ENCODE measurements at places on chromosomes 5 and 9. TPM values are rescaled to one million over a fixed set of nuclear protein-coding genes. Genes with fewer than 3 reads are reported as not detected.

Gene GMCL2
- total RNA-seq = not detected

- no peak for DNase-seq
Observed at GRCh38 chr5:146607659-146608332, 91.8 kb upstream of the GPR151 start.

DNA sequence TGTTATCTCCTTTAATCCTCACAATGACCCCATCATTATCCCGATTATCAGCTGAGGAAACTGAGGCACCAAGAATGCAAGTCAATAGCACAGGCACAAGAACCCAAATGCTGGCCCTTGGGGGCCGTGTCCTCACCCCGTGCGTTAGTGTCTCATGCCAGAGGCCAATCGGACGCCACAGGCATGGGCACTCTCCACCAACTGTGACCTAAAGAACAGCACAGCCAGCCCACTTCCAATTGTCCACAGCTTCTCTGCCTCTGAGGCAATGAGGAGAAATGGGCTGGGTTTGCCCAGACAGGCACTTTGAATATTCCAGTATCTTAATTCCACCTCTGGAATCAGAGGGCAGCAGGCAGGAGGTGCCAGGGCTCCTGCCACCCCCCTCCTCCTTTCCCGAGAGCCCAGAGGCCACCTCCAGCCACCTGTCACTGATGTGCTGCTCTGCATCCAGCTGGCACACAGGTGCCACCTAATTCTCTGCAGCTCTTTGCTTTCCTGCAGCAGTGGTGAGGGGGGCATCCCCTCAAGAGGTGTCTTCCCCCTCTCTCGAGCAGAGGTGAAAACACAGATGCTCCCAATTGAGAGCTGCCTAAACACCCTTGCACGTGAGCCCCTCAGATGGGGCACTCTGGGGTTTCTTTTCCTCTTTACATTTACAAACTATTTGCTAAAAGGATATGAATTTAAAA, 107.5 kb downstream of the ROR2 start:
- no peak for DNase-seq

Gene ADGRD2
- total RNA-seq = not detected

Gene MYORG
- total RNA-seq = 1.6 TPM

Gene PCDHGC5
- total RNA-seq = not detected

DNA sequence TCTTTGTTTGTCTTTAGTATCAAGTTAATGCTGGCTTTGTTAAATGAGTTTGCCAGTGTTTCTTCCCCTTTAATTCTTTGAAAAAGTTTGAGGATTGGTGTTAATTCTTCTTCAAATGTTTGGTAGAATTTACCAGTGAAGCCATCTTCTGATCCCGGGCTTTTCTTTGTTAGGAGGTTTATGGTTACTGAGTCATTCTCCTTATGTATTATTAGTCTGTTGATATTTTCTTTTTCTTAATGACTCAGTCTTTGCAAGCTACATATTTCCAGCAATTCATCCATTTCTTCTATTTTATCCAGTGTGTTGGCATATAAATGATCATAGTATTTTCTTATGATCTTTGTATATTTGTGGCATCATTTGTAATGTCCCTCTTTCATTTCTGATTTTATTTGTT, 74.5 kb upstream of the SPINK5 start:
- DNase-seq = no peak

DNA sequence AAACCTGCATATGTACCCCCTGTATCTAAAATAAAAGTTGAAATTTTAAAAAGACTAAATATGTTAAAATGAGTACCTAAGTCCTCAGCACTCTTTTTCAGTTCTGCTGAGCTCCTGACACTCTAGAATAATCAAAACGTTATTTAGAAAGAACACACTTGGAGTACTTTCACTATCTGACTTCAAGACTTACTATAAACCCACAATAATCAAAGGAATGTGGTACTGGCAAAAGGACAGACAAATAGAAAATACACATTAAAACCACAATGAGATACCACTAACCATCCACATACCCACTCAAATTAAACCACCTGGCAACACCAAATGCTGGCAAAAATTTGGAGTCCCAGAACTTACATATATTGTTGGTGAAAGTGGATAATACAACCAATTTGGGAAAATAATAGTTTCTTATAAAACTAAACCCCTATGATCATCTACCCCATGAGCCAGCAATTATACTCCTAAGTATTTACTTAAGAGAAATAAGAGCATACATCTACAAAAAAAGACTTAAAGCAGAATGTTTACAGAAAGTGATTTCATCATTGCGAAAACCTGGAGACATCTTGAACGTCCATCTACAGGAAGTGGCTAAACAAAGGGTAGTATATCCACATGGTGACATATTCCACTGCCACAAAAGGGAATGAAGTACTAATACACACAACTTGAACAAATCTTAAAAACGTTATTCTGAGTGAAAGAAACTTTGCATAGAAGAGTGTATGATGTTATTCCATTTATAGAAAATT, 12.8 kb upstream of the PRSS3 start:
- DNase-seq = no peak

- no peak for DNase-seq
Observed at GRCh38 chr9:2767800-2768677, 50.7 kb downstream of the KCNV2 start.

Gene NR6A1
- 1.8 TPM for total RNA-seq

DNA sequence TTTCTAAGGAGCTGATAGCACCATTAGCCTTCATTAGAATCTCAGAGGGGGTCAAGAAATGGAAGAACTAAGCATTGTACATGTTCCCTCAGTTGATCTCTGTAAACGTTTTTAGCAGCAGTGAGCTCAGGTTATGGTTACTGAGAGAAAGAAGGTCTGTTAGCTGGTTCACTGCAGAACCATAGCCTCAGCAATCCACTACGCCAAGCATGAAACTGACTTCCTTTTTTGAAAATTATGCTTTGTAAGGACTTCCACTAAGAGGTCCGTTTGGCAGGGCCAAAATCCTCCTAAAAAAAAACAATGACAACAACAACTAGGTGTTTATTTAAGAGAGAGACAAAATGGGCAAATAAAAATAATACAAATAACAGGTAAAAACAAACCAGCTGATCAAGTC, 273.3 kb downstream of the AOPEP start:
- no peak for DNase-seq
